ENCODE measurements at places on chromosomes 16 and 17.

GRCh38 chr17:64378890-64379354 is 11.7 kb downstream of the PECAM1 start:
- no peak for DNase-seq

- DNase-seq, result no peak
Measured at GRCh38 chr16:72198021-72198711, 26.2 kb upstream of the PMFBP1 start.

DNA sequence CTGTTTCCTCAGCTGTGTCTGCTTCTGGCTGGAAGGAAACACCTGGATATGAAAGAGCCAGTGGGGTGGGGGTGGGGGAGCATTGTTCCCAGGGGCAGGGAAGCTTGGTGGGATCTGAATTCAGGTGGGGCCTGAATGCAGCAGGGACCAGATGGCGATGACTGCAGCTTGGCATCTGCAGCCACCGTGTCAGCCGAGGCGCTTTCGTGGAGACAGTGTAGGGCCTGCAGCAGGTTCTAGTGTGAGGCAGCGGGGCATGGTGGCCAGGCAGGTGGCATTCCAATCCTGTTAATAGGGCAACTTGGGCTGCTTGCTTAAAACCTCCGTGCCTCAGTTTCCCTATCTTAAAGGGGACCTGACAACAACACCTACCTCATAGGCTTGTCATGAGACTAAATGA is 1.7 kb downstream of the PIK3R6 start:
- no peak for DNase-seq

- DNase-seq, result no peak
Measured at GRCh38 chr17:73500414-73500999, 143.7 kb downstream of the SDK2 start.

GRCh38 chr17:41588126-41588810 is 1.6 kb upstream of the KRT14 start:
- no peak for DNase-seq

GRCh38 chr17:50638966-50639713 is 4.5 kb downstream of the ABCC3 start:
- no peak for DNase-seq

DNA sequence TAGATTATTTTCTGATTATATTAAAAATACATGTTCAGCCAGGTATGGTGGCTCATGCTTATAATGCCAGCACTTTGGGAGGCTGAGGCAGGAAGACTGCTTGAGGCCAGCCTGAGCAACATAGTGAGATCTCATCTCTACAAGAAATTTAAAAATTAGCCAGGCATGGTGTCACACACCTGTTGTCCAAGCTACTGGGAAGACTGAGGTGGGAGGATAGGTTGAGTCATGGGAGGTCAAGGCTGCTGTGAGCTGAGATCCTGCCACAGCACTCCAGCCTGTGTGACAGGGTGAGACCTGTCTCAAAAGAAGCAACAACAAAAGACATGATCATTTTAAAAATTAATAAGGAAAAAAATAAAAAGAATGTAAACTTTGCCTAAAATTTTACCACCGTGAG is 40.7 kb downstream of the PRAC1 start:
- no peak for DNase-seq

DNA sequence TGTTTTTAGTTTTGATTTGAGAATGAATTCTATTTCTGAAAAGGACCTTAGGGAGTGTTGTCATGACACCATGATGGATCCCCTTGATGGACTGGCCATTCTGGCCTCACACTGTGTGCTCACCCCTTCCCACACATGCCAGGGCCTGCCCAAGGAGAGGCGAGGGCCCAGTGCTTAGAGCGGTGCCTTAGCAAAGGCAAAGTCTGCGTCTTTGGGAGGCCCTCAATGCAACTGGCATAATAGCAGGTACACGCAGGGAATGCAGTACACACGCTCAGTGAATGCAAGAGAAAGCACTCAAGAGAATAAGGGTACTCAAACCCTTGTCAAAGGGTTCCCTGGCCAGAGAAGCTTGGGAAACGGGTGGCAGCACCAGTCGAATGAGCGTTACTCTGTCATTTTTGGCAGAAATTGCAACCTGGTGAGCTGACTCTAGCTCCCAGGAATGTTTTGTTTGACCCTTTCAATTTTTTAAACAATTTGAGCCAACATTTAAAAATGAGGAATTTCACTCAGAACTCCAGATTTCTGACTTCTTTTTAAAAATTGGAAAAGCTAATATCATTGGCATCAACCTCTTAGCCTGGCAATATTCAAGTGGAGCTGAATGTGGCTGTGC is 32.1 kb downstream of the NKD1 start:
- no peak for DNase-seq

DNA sequence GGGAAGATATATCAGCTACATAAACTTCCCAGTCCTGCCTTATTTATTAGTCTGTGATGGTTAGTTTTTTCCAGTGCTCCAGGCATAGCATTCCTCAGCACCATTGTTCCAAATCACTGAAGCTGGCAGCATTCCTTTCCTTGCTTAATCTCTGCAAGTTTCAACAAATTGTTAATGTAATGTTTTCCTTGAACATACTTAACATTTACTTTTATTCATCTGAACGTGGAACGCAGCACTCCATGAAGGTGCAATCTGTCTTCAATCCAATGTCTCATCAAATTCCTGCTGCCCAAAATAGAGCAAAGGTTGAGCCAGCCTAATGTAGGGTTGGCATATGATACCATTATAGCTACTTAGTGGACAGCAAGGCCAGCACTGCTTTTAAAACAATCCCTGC is 441.1 kb upstream of the RBFOX1 start:
- DNase-seq, result no peak

DNA sequence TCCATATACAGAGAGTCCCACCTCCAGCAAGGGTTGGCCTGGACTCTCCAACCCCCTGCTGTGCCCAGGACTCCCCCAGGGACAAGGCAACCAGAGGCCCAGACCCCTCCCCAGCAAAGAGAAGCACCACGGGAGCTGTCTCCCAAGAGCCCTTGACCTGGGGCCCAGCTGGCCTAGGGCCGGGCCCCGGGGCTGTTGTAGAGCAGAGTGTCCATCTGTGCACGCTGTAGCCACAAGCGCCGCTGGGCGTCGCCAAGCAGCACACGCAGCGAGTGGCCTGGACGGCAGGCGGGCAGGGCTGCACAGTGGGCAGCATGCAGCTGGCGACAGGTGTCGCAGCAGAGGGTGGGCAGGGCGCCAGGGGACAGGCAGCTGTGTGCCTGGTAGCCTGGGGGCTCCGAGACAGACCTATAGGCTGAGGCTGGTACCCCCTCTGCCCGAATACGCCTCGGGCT is 4.3 kb downstream of the SPATA2L start:
- DNase-seq, result no peak

GRCh38 chr17:32943206-32943605 is 15.3 kb downstream of the TMEM98 start:
- no peak for DNase-seq

GRCh38 chr17:20189302-20189701 is 180.1 kb downstream of the SPECC1 start:
- DNase-seq, result no peak

- DNase-seq, result no peak
Measured at GRCh38 chr17:70897446-70897845, 728.1 kb downstream of the KCNJ2 start.

DNA sequence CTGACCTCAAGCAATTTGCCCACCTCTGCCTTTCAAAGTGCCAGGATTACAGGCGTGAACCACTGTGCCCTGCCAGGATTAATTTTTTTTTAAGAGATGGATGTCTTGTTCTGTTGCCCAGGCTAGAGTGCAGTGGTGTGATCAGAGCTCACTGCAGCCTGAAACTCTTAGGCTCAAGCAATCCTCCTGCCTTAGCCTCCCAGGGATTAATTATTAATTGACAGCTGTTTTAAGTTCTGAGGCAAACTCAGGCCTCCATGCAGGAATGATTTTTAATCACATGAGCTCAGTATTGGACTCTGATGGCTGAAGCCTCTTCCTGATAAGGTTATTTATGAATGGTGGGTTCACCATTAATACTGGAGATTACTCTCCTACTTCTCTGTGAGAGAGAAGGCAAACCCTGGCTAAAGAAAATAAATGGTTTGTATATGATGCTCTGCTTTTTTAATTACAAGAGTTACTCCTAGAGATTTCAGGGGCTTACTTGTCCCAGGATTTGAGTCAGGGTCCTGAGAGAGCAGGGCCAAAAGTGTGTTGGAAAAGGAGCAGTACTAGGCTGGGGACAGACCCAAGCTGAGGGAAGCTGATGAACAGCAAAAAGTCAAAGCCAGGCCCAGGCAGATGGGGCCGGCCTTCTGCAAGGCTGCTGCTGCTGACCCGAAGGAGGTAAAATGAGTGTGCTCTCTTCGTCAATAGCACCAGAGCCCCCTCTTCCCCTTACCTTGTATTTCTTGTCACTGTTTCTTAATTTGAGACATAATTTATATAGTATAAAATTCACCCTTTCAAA is 56.9 kb upstream of the HAS3 start:
- no peak for DNase-seq

DNA sequence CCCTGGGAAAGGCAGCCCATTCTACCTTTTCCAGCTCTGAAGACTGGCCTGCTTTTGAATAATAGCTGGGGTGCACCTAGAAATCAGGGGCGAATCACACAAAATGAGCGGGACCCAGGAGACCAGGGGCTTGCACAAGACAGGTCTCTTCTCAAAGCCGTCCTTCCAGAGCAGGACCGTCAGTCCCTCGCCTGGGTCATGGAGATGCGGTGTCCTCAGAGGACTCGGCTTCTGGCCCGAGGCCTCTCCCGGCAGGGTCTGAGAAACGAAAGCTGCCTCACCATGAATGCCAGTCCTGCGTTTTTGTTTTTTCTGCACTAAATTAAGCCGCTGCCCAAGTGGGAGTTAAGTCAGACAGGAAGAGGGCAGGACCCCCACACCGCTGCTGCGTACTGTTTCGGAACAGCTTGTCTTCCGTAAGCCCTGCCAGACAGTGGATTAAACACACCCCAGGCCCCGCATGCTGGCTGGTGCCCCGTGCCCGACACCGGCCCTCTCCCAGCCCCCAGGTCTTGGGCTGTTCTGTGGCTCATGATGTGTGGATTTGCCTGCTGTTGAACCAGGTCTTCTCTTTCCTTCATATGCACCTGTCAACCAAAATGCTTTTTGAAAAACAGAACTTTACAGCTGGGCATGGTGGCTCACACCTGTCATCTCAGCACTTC is 142.1 kb upstream of the RPH3AL start:
- no peak for DNase-seq

DNA sequence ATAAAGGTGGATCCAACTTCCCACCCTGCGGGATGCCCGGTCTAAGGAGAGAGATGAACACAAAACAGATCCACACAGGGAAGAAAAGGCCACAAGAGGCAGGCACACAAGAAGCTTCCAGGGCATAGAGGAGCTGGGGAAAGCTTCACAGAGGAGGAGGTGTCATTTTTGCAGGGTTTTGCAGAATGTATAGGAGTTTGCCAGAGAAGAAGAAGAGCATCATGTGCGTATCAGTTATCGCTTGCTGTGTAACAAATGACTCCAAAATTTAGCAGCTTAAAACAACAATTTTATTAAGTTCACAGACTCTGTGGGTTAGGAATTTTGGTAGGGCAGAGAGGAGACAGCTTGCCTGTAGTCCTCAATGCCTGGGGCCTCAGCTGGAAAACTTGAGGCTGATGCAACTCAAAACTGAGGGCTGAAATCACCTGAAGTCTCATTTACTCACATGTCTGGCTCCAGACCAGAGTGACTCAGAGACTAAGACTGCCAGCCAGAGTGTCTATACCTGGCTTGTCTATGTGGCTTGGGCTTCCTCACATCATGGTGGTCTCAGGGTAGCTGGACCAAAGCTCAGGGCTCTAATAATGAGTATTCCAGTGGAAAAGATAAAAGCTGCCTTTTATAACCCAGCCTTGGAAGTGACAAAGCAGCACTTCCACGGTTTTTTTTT is 33.9 kb upstream of the ZNF423 start:
- no peak for DNase-seq

GRCh38 chr17:76079535-76079955 is 563 bp downstream of the ZACN start:
- no peak for DNase-seq

DNA sequence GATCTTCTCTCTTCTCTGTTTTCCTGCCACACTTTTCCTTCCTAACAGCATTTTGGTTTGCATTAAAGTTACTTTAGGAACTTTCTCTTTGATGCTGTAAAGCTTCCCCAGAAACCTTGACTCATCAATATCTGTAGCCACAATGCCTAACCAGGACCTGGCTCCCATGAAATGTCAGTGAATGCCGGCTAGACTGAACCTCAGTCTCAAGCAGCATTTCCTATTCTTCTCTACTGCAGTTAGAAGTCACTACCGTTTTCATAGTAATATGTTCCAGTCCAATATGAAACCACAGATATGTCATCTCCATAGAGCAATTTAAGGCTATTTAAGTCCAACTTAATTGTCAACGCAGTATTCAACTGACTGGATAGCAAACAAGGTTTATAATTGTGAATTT is 28.9 kb downstream of the ITFG1 start:
- DNase-seq, result no peak

- DNase-seq, result no peak
Measured at GRCh38 chr17:54368906-54369305, 531.7 kb upstream of the TOM1L1 start.

- DNase-seq, result no peak
Measured at GRCh38 chr17:4534515-4534914, 20.7 kb downstream of the MYBBP1A start.

DNA sequence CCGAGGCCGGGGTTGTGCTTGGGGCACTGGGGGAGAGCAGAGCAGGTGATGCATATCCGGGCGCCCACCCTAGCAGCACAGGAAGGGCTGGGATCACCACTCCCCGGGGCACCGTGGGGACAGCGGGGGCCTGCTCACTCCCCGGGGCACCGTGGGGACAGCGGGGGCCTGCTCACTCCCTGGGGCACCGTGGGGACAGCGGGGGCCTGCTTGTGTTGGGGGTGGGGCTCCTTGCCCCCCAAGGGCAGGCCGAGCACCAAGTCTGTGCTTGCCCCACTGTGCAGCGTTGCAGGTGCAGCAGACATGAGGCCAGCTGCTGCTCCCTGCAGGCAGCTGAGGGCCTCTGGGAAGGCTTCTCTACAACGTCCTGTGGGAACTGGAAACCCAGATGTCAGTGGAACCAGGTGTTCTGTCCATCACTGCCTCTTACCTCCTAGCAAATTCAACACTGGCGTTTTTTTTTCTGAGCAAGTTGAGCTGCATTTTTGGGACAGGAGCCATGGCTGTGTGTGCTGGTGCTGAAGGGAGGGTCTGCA is 25.0 kb upstream of the ZNF750 start:
- no peak for DNase-seq

DNA sequence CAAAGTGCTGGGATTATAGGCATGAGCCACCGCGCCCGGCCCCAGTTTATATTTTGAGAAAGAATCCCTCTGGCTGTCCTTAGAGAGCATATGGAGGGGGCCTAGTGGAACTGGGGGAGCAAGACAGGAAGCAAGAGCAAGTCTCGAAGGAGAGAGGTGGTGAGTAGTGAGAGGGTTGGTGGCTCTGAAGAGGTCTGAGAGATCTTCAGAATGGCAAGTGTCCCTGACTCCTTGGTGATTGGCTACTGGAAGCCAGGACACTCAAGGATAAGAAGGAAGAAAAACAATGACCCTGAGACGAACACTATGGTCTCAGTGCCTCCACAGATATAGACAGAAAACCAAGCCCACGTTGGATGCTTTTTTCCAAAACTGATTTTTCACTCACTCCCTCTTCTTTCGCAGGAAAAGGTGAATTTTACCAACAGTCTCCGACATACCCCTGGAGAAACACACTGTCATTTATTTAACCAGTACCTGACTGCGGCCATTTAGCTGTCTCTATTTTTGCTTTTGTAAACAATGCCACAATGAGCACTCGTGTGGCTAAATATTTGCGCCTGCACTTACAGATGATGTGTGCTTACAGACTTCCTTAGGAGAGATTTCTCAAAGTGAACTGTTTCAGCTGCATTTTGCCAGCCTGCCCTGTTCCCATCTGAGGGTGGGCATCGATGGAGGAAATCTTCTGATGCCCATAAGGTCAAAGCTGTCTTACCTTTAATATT is 15.9 kb upstream of the DOK4 start:
- DNase-seq, result no peak

- DNase-seq, result no peak
Measured at GRCh38 chr17:35315283-35315682, 58.1 kb downstream of the SLFN11 start.

All from stimulated activated CD8-positive, alpha-beta memory T cell treated with anti-CD3 and anti-CD28 coated beads, Interleukin-4, amount 100 ng/mL, for 48 hours (primary cell).